ENCODE measurements at places on chromosomes 1 and 21. TPM values are rescaled to one million over a fixed set of nuclear protein-coding genes. Genes with fewer than 3 reads are reported as not detected.

Gene EPHA8
- total RNA-seq: not detected

Gene CELA2A
- 1.4 TPM for total RNA-seq

Gene HSD3B1
- not detected for total RNA-seq

DNA sequence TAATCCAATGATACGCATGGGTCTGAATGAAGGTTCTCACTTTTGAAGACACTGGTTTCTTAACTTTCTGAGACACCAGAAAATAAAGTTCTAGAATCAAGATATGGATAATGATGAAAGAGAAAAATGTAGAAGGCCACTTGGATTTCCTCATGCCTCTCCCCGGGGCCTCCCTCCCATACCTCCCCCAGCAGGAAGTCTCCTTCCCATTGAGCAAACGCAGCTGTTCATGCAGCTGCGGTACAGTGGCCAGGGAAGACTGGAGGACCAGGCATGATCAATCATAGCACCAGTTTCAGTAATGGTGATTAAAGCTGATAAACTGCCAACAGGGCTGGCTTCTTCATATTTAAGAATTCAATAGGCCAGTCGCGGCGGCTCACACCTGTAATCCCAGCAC is 10.9 kb upstream of the UBR4 start:
- no peak for DNase-seq

Gene ZNF593OS
- total RNA-seq: not detected

DNA sequence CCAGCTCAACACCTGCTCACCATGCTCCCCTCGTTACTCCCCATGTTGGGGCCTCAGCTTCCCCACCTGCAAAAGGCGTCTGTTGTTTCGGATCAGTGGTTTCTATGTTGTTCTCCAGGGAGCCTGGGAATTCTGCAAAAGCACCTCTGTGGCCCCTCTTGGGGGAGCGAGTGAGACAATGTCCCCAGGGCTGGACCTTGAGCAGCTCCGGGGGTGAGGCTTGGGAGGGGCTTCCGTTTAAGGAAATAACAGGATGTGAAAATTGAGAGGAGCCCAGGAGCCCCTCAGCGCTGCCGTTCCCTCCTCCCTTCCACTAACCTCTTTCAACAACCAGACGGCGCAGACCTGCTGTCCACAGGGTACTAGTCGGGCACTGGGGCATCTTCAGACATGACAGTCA is 98.5 kb upstream of the IFFO2 start:
- DNase-seq: peak; percentile 16

Gene SPRR4
- total RNA-seq: not detected

All from heart right ventricle (tissue), 16 donors.